Right forelimb (tissue), 1 donor: ENCODE measurements at places on chromosomes 16 and 17.
A peak's percentile ranks its signal among the peaks of the same experiment; 100 is the strongest.

DNA sequence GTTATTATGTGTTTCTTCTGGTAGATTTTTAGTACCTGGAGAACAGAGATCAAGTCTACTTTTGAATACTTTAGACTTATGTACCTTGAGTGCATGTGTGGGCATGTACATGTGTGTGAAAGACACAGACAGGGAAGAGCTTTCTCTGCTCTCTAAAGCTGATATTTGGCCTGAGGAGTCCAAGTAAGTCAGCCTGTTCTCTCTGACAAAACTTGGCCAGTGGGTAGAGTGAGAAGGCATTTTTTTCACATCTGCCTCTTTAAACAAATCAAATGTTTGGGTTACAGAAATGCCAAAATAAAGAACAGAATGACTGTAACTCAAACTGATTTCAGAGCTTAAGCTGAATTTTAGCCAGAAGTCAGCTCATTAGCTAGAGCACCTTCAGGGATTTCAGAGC, 309.7 kb upstream of the DYNLRB2 start:
- DNase-seq: no peak

DNA sequence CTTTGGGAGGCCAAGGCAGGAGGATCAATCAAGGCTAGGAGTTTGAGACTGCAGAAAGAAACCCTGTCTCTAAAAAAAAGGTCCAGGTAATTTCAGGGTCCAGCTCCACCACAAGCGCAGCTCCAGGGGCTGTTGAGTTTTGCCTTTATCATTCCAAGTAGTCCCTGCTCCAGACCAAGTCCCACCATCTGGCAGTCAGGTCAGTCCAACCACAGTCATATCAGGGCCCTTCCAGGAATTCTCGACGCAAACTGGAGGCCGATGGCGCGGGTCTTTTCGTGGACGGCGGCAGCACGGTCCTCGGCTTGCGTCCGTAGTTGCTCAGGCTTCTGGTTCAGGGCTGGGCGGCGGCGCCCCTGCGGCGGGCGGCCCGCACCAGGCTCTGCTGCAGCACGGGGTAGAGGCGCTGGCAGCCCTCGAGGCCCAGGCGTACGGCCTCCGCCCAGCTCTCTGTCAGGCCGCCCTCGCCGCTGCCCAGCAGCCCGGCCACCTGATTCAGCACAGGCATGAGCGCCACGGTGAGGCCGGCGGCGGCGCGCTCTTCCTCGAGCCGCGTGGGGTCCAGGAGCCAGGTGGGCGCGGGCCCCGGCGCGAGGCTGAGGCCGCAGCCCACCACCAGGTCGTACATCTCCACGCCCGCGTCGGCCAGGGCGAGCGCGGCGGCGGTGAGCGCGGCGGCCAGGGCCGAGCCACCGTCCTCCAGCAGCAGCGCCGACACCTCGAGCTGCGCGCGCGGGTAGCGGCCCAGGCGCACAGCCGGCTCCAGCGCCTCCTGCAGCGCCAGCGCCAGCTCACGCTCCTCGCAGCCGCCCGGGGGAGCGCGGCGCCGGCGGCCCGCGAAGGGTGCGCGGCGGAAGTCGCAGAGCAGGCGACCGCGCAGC, 752 bp downstream of the EXOSC6 start:
- peak; percentile 58 for DNase-seq

DNA sequence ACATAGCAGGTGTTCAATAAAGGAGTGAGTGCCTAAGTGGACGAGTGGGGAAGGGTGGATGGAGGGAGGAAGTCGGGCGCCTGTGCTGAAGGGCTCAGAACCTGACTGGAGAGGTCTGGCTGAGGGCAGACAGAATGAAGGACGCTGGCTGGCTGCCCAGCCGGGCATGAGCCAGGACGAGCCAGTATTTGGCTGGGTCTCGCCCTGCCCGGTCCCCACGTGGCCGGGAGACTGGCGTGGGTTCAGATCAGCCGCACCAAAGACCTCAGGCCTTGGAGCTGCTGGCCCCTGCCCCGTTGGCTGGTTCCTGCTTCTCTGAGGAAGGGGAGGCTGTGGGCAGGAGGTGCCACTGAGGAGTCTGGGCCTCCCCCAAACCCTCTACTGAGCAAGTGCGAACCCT, 79.8 kb downstream of the ENGASE start:
- DNase-seq: no peak

DNA sequence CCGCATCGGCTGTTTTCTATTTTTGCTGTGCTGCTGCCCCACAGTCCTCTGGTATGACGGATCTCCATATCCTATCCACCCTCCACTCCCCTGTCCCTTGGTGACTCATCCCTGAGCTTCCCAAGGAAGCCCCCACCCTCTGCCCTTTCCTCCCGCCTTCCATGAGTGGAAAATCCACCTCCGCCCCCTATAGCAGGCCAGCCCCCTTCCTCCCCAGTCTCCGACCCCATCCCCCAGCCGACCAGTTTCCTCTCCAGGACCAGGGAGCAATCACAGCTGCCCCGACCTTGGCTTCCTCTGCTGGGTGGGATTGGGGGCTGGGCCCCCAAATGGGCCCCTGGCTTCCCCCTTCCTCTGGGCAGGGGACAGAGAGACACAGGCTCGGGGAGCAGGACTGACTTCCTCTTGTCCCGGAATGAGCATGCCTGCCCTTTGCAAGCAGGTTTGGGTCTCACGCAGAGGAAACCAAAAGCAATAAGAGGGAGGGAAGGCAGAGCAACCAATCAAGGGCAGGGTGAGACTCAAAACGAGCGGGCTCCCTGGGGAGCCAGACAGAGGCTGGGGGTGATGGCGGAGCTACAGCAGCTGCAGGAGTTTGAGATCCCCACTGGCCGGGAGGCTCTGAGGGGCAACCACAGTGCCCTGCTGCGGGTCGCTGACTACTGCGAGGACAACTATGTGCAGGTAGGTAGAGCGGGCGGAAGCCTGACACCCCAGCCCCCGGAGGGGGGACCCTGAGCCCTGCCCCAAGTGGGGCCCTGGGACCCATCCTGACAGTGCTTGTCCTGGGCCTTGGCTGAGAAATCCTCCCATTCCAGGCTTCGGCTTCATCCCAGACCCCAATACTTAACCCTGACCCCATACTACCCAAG, at the start of the genes ABI3 and GNGT2:
TSS of gene ABI3 (plus strand) at position 550 of the 872 bp plus-strand sequence. CDS start at position 568, 18 bp downstream.
TSS of gene GNGT2 (minus strand) at position 417 of the 872 bp plus-strand sequence. CDS start 3,152 bp downstream, outside the sequence.
- peak; percentile 61 for DNase-seq

DNA sequence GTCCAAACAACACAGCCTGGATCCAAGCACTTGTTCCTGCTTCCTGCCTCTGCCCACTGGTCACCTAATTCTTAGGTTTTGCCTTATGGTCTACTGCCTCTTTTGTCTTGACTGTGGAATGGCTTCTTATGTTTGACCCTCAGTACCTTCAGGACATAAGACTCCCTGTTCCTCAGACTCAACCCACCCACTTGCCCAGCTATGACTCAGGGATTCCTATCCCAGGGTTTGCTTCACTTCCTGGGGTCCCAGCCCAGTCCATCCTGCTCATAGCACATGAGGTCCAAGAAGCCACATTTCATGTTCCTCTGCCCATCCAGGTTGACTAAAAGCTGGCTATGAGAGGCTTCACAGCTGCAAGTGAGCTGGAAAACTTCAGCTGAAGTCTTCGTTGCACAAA, 320.9 kb upstream of the CDH5 start:
- DNase-seq: no peak

DNA sequence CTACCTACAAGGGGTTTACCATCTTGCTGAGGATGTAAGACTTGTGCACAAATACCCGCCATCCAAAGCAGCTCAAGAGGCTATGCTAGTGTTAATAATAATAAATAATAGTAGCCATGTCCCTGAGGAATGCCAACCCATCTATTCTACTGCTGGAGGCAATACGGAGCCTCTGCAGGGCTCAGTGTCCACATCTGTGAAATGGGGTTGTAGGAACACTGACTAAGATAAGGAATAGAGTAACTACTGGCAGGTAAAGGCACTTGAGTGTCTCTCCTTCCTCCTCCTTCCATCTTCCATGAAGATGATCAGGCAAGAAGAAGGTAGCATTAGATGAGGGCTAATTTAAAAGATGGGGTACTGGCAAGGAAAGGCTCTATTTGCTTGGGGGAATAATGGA, 295.3 kb downstream of the SLC39A11 start:
- no peak for DNase-seq

GRCh38 chr16:68427649-68428303, 20.5 kb downstream of the SMPD3 start:
- no peak for DNase-seq

DNA sequence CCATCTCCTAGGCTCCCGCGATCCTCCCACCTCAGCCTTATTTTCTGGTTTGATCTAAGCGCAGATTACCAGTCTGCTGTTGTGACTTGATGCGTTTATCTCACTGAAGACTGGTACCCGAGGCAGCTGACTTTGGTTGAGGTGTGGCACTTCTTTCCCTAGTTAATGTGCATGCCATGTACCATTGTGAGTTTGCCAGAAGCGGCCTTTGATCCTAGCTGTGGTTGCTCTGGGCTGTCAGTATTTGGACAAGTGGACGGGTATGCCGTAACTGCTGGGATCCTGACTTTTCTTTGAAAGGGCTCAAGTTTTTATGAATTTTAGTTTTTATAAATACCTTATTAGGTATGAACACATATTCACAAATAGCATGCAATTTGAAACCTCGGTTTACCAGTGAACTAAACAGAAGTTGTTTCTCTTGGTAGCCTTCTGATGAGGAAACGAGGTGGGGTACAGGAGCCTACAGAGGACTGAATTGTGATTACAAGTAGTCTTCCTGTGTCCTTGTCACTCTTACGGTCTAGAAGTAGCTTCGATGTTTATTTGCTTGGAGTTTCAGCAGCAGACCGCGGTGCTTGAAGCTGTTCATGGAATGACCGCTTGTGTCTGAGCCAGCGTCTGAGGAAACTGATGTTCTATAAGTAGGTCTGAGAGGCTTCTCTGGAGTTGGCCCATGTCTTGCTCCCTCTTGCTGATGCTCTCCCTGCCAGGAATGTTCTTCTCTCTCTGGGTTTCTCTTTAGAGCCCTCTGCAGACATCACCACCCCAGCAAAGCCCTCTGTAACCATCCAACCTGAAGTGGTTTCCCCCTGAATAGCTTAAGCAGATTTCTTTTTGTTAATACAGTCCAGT, 40.0 kb downstream of the SEC14L1 start:
- no peak for DNase-seq

DNA sequence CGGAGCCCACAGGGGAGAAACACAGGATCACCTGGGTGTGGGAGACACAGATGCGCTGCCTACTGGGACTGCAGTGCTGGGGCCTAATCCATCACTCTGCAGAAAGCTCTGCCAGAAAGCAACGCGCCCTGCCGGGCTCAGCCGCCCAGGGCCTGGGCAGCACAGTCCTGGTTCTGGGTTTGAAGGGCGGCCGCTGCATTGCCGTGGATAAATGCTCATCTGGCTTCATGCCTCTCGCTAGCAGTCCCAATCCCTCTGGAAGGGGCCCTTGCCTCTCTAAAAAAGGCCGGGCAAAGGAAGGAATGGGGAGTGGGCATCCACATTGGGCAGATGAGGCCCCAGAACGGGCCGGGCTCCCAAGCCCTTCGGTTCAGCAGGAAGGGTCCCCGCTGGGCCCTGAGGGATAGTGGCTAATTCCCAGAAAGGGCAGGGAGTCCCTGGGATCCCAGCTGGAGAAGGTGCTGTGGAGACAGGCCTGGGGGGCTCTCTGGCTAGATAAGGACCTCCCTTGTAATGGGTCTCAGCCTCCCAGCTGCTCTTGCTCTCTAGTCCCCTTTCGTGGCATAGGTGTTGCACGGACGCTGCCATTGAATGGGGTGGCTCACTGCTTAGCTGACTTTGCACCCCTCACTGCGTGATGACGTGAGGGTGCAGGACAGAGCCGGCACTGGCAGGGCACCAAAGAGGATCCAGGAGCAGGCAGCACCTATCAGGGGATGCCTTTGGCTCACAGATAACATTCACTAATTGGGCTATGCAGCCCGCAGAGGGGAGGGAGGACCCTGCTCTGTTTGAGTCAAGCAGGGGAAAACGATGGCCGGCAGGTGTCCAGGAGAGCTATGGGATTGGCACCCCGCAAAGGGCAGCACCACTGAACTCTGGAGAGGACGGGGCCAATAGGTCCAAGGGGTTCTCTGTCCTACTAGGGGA, 88.6 kb downstream of the PGS1 start:
- no peak for DNase-seq

GRCh38 chr16:84554627-84555328, 50.3 kb upstream of the MEAK7 start:
- DNase-seq: no peak

- DNase-seq: no peak
Measured at GRCh38 chr16:31695667-31696066, 168.0 kb downstream of the AHSP start.

DNA sequence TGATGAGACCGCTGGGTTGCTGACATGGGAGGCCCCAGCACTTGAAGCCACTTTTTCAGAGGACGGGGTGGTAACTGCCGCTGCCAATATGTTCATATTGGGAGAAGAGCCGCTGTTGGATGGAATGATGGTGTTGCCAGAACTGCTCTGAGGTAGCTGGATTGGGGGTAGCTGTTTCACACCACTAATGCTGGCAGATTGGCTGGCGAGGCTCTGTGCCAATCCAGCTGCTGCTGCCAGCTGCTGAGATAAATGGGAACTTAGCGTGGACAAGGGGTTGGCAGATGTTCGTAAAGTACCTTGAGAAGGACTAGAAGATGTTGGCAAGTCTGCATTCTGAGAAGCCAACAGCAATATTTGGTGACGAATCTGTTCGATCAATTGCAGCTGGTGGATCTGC, 10.0 kb downstream of the SALL1 start:
- no peak for DNase-seq

DNA sequence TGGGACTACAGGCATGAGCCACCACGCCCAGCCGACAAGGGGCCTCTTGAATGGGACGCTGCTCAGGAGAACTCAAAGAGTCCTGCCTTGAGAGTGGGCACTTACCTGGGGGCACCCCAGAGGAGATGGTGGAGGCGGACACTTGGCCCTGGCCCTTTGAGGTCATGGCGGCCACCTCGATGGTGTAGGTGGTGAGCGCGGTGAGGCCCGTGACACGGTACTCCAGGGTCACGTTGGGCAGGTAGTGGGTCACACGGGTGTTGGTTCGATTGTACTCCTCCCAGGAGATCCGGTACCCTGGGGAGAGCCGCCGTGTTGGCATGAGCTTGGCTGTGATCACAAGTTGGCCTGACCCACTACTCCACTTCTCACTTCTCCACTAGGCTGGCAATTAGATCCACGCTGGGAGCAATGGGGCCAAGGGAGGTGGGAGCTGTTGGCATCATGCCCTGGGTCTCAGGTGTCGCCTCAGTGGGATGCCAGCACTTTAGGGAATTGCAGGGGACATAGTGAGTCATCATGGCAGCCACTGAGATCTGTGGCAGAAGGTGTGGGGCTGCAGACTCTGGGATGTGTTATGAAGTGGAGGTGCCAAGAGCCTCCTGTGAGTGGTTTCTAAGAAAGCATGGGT, 89.2 kb upstream of the CDC42EP4 start:
- DNase-seq: no peak

GRCh38 chr16:54954220-54954619, 23.6 kb downstream of the IRX5 start:
- no peak for DNase-seq

- DNase-seq: no peak
Measured at GRCh38 chr16:70466805-70467076, 12.3 kb downstream of the FCSK start.

- DNase-seq: no peak
Measured at GRCh38 chr17:49576088-49576916, 631 bp downstream of the NXPH3 start.

- DNase-seq: no peak
Measured at GRCh38 chr17:66330646-66331037, 28.2 kb downstream of the PRKCA start.
